Mesendoderm (in vitro differentiated cells): ENCODE measurements at places on chromosomes 1 and 21.

GRCh38 chr1:242128951-242129502 is 130.1 kb upstream of the MAP1LC3C start:
- peak; percentile 73 for DNase-seq

- DNase-seq: no peak
Measured at GRCh38 chr1:196078691-196079090, 529.5 kb downstream of the KCNT2 start.

DNA sequence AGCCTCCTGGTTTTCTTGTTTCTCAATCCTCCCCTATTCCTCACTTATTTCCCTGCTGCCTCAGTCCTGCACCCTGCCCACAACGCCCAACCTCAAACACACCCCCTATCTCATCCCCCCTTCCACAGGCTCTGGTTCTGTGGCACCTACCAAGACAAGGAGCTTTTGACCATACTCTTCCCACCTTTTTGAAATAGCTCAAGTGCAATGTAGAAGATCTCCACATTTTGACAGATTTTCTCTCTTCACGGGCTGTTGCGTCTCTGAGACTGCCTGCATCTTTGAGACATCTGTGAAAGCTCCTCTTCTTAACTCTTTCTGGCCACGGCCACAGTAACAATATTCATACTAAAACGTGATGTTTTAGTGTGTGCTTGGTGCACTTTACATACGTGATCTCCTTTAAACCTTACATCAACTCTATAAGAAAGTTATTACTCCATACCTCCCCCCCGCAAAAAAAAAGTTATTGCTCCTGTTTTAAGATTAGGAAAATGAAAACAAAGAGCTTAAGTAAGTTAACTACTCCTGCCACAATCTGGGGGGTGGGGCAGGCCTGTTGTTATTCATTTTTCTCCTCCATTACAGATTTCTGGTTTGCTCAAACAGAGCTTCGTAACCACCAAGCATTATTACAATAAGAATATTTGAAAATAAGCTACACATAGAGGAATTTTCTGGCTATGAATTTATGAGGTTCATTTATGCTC is 1.8 kb upstream of the SERBP1 start:
- DNase-seq: no peak

DNA sequence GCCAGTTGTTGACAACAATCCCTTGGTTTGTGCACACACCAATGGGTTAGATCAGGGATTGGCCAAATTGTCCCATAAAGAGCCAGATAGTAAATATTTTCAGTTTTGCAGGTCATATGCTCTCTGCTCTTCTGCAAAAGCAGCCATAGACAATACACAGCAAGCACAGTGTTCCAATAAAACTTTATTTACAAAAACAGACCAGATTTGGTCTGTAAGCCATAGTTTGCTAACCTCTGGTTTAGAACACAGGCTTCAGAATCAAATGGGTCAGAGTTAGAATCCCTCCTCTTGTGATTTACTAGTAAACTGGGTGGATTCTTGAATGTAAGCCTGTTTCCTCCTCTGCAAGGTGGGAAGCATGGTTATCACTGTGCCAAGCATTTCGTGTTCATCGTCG is 65.3 kb upstream of the EFHD2 start:
- no peak for DNase-seq

DNA sequence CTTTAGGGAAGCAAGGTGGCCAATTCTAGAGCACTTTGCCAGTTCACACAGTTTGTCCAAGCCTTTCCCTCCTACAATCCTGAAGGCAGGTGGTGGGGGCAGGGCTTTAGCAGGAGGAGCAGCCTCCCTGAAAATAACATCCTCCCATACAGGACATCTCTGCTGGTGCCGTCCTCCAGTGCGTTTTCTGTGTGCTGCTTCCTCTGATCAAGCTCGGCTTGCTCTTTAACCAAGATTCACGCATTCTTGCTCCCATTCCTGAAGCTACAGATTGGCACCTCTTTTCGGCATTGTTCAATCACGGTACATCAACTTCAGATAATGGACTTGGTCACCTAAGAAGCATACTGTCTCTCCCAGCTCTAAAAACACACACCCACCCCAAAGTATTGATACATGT is 7.5 kb upstream of the DPT start:
- DNase-seq: no peak

DNA sequence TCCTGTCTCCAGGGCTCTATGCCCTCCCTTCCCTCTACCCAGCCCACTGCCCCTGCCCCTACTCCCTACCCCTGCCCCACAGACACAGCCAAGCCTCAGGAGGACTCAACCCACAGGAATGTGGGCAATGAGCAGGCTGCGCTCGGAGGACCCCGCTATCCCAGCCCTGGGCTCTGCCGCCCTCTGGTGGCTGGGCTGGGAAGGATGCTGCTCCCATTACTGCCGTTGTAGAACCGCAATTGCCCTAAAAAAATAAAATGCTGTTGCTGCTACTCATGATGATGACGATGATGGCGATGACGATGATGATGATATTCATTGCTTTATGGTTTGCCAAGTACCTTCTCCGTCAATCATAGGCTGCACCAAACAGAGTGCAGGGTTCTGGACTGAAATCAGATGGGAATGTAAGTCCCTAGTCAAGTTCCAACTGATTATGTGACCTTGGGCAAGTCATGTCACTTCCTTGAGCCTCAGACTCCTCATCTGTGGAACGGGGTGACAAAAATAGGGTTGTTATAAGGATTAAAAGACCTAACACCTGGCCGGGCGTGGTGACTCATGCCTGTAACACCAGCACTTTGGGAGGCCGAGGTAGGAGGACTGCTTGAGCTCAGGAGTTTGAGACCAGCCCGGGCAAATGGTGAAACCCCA is 24.6 kb downstream of the ARHGEF19 start:
- peak; percentile 79 for DNase-seq

DNA sequence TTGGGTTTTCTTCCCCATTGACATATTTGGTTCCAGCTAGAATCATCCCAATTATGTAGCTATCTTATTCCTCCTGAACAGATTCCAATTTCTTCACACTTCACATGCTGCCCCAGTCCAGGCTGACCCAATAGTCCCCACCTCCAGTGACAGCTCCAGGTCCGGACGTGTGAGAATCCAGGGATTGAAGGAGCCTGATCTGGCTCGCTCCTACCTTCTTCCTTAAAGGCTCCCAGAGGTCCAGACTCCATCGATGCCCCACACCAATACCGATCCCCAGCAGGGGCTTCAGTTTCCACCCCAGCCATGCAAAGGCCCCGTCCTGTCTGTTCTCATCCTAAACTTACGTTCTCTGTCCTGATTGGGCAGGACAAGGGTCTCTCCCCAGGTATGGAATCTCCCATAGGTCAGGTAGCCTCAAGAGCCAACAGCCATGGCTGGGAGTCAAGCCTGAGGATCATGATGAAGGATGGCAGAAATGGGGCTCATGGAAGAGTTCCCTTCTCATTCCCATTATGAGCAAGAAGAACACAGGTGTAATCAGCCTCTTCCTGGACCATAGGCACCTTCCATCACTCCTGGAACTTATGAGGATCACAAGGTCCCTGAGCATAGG is 20.4 kb upstream of the SLAMF9 start:
- DNase-seq: no peak

DNA sequence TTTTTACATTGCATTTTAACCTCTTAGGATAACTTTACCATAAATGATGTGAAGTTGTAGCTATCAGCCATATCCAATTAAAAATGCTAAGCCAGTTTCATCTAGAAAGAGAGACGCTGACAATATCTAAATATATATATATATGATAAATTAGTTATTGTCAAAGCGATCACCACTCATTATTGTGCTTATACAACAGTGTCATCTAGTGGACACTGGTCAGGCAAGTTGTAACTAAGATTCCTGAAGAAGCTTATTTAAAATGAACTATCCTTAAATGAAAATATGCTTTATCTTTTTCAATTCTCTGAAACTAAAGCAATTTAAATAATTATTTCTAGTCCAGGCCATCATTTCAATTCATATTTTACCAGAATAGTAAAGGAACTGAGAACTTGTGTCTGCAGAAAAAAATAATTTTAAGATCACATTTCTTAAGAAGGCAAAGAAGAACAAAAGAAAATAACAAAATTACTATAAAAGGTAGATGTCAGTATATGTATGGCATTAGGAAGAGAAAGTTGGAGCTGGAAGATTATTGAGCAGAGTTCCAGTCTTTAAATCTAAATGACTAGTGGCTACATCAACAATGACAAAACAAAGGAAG is 193.3 kb upstream of the SNX7 start:
- DNase-seq: peak; percentile 46

GRCh38 chr1:154223621-154224020 is 2.9 kb downstream of the UBAP2L start:
- DNase-seq: no peak

DNA sequence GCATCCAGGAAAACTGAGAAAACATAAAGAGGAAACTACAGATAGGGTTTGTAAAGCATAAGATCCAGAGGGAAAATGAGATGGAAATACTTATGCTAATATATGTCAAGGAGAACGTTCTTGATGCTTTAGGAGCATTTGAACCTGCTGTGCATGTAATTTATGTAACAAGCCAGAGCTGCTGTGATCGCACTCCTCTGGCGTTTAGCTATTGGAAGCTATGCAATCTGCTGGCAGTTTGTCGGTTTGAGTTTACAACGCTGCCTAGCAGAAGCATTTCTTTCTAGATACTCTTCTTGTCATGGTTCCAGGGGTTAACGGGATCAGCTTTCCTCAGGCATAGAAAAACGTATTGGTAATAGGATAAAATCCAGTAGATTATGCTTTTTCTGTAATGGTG is 182.7 kb downstream of the KCNH1 start:
- peak; percentile 10 for DNase-seq

GRCh38 chr1:231597971-231598370 is 28.6 kb upstream of the DISC1 start:
- no peak for DNase-seq

- no peak for DNase-seq
Measured at GRCh38 chr1:219576931-219577730, 35.8 kb downstream of the ZC3H11B start.

DNA sequence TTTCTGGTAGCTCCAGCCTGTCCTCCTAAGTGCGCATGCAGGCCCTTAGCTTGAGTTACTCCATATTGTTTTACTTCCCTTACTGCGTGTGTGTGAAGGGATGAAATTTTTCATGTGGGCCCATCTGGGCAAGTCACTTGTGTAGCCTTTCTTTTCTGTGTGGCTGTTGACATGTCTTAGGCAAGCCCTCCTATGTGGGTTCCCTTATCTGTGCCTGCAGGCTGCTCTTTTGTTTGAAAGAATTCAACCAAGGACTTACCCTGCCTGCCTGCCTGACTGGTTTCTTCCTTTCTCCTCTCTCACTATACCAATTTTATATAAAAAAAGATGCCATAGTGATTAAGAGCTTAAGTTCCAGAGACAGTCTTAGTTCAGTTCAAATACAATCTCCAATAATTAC is 249.3 kb downstream of the ATG4C start:
- DNase-seq: peak; percentile 62

GRCh38 chr1:91124989-91125417 is 103.2 kb upstream of the ZNF644 start:
- no peak for DNase-seq

- no peak for DNase-seq
Measured at GRCh38 chr1:37094302-37094701, 60.0 kb upstream of the GRIK3 start.

- DNase-seq: no peak
Measured at GRCh38 chr1:54872036-54872331, 15.0 kb downstream of the DHCR24 start.

- DNase-seq: no peak
Measured at GRCh38 chr1:30562559-30562958, 160.8 kb downstream of the MATN1 start.

DNA sequence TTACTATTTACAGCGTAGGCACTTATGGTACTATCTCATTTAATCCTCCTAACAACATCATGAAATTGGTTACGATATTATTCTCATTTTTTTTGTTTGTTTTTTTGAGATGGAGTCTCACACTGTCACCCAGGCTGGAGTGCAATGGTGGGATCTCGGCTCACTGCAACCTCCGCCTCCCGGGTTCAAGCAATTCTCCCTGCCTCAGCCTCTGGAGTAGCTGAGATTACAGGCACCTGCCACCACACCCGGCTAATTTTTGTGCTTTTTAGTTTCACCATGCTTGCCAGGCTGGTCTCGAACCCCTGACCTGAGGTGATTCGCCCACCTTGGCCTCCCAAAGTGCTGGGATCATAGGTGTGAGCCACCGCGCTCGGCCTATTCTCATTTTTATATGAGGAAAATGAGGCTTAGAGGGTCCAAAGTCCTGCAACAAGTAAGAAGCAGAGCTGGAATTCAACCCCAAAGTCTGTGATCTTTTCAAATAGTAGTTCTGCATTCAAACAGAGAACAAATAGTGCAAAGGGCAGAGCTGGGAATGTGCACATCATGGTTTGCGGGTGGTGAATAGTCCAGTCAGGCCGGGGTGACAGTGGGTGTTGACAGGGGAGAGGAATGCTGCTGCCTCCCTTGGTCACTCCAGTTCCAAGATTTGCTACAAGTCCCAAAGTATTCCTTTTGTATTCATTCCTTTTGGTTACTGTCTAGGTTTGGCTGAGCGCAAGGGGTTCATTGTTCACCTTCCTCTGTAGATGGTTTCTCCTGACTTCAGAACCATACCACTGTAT is 4.6 kb downstream of the PRUNE1 start:
- DNase-seq: no peak

GRCh38 chr1:38285807-38286530 is 239.4 kb upstream of the POU3F1 start:
- peak; percentile 50 for DNase-seq

DNA sequence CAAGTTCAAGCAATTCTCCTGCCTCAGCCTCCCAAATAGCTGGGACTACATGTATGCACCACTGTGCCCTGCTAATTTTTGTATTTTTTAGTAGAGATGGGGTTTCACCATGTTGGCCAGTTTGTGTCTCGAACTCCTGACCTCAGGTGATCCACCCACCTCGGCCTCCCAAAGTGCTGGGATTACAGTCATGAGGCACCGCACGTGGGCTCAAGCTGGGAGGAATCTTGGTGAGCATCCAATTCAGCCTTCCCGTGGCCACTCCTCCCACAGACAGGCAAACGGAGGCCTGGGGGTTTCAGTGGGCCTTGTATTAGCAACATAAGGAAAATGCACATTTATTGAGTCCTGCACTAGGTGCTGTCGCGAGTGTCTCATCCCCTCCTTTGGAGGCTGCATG is 24.5 kb upstream of the VWA5B1 start:
- DNase-seq: no peak

- peak; percentile 3 for DNase-seq
Measured at GRCh38 chr1:159429074-159429861, 2.7 kb upstream of the OR10J4 start.
